ENCODE measurements at places on chromosomes 3 and 15.

- no peak for DNase-seq
Measured at GRCh38 chr3:143464850-143465249, 345.3 kb downstream of the CHST2 start.

GRCh38 chr3:129812589-129812988 lies 80.9 kb downstream of the TMCC1 start:
- DNase-seq: no peak

- no peak for DNase-seq
Measured at GRCh38 chr3:122123850-122124249, 59.6 kb upstream of the CASR start.

DNA sequence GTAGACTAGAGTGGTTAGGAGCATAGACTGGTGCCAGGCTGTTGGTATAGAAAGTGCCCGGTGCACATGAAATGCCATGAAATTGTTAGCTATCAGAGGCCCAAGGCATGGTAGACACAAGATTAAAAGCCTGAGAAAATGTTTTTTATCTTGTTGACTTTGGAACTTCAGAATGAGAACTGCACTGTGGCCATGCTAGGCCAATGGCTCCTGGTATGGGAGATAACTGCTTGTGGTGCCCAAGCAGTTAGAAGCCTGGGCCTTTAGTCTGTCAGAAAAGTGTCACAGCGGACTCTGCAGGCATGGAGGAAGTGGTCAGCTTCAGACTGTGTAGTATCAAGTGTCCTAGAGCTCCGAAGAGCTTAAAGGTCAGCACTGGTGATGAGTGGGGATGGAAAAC lies 11.9 kb downstream of the FYCO1 start:
- no peak for DNase-seq

GRCh38 chr3:111107662-111108035 lies 36.0 kb downstream of the NECTIN3 start:
- no peak for DNase-seq

DNA sequence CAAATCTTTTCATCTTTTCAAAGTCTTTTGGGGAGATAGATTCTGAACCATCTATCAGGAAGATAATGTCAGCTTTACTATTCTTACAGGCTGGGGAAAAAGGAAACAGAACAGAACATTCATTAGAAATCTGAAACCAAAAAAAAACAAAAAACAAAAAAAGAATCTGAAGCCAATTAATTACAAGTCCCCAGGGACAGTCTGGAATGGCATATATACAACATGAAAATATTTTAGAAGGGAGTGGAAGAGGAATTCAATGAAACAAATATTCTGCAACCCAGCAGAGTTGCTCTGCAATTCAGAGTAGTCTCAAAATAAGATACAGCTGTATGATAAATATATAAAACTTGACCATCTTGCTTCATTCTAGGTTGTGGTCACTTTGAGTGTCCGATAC lies 41.7 kb upstream of the CAPN7 start:
- DNase-seq: no peak

DNA sequence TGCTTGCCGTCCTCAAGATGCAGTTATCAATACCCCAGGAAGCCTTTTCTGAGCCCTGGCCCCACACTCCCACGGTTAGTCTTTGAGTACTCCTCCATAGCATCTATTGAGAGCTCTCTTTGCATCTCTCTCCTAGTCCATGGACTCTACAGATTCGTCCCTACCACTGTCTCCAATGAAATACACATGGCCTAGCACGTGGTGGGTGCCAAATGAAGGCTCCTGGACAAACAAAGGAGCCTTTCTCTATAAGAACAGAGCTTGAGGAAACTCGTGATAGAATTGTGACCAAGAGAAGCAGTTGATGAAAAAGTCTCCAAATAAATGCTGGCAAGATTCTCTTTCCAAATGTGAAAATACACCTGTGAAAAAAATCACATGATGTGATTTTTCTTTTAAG lies 166.1 kb downstream of the GABRG3 start:
- DNase-seq: no peak

GRCh38 chr3:164224126-164224525 lies 854.2 kb downstream of the SI start:
- DNase-seq: no peak

DNA sequence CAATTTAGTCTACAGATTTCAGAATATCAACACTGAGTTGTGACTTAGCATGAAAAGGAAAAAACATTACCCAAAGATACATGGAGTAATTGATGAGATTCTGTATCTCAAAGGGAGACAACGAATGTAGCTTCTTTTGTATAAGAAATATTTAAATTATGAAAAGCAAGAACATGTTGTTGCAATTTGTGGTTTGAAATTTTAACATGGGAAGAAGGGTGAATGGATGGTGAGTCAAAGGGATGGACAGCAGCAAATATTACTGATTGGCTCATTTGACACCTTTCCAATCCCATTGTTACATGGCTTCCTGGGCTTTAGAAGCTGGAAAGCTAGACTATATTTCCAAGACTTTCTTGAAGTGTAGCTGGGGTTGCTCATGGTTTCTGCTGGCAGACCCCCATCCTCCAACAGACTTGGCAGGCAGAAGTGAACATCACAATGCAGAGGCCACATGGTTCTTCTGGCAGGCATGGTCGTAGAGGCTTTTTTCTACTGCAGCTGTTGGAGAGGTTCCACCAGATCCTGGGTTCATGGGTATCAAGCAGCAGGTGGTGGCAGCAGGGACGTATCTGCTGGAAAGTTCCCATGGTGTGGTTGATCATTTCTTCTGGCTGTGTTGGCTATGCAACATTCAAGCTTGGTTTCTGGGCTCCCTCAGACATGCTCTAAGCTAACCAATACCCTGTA lies 47.2 kb upstream of the KPNA4 start:
- DNase-seq: no peak

GRCh38 chr3:58013973-58014649 lies 5.9 kb downstream of the FLNB start:
- DNase-seq: no peak

DNA sequence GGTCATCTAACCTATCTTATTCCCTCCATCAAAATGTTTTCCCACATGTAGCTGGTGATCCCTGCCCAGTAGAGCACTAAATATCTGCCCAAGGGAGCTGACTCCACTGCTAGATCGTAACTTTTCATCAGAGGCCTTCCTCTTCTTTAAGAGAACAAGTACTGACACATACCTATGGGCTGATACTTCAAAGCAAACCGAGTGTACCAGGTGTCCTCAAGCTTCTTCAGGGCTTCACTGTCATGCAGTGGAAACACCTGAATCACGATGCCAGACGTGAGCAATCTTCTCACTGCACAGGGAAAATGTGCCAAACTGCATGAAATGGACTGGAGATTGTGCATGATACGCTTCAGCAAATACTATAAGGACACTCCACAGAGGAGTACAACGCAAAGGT lies 41.6 kb downstream of the ANO10 start:
- DNase-seq: no peak

DNA sequence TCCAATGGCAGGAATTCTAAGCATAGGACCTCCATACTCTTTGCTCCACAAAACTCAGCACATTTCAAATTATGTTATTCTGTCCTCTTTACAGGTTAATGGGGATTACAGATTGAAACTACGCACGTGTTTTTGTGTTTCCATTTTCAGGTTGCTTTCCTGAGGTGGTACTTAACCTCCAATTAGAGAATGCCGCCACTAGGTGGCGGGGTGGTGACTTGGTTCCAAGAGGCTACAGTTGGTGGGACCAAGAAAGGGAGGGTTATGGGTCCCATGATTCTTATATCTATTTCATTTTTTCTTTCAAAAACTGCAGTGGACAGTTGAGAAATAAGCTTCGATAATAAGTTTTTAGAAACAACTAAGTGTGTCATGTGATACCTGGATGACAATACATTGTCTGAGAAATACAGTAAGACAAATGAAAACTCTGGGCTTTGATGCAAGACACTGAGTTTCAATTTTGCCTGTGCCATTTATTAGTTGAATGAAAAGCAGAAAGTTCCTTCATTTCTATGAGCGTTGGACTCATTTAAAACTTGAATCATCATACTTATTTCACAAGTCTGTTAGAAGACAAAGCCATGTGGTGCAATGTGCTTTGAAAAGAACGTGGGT lies 539.0 kb downstream of the FGF12 start:
- no peak for DNase-seq

DNA sequence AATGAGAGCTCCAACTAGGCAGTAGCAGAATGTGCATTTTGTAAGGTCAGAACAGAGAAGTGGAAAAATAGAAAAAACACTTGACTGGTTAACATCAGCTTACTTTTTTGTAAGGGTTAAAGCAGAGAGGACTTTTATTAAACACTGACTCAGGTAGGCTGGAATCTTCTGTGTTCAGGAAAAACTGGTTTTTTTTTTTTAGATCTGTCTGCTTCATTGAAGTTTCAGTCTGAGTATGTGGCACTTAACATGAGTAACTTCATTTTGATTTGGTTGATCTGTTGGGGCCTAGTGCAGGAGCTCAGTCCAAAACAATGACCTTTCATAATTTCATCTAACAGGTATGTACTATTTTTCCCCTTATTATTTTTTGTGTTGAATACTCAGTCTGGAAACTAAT lies 141.1 kb downstream of the DOCK3 start:
- DNase-seq: no peak

GRCh38 chr3:171775943-171776342 lies 34.3 kb downstream of the PLD1 start:
- DNase-seq: no peak

GRCh38 chr3:55160241-55160983 lies 232.6 kb upstream of the LRTM1 start:
- no peak for DNase-seq

GRCh38 chr15:82540055-82540983 lies at the start of gene RPS17:
Gene RPS17, minus strand, starts transcription at chr15:82540457. Its CDS starts 29 bp downstream, at chr15:82540428.
- no peak for DNase-seq

GRCh38 chr3:122057671-122058070 lies 2.5 kb downstream of the CD86 start:
- no peak for DNase-seq

GRCh38 chr3:131812433-131812832 lies 222.4 kb downstream of the CPNE4 start:
- DNase-seq: no peak

DNA sequence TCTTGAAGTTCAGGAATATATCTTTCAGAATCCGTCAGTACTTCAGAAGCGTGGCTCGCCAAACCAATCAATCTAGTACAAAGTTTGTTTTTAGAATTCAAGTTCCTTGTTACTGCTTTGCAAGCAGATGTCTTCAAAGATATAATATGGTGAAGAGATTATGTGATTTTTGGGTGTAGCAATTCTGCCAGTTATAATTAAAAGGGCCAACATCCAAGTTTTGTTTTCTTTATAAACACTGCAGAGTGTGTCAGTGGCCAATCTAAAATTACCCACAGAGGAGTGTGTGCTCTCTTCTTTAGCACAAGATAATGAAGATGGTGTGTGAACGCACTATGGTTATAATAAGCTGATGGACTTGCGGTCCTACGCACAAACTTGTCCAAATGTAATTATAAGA lies 493.6 kb upstream of the MDFIC2 start:
- DNase-seq: no peak

DNA sequence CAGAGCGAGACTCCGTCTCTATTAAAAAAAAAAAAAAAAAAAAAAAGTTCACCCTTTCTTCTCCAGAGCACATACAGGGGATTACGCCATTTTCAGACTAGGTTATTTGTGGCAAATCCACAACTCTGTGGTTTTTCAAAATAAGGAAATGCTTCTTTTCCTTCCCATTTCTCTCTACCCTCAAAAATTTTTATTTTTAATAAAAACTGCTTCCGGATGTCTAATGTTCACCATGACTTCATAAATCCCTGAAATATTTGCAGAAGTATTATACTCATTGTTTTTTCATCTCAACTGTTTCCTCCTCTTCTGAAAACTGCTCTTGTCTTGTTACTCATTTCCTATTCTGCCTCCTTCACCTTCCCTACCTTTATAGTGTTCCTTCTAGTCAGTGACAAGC lies 45.0 kb upstream of the SLC12A8 start:
- no peak for DNase-seq

- DNase-seq: peak; percentile 45
Measured at GRCh38 chr3:43105596-43106292, at the start of gene POMGNT2. Gene POMGNT2, minus strand, starts transcription at chr3:43106079. Its CDS starts 24,648 bp downstream, at chr3:43081431.

- no peak for DNase-seq
Measured at GRCh38 chr3:177108648-177109047, 88.6 kb downstream of the TBL1XR1 start.

- DNase-seq: peak; percentile 43
Measured at GRCh38 chr3:41159588-41160189, 39.6 kb upstream of the CTNNB1 start.

DNA sequence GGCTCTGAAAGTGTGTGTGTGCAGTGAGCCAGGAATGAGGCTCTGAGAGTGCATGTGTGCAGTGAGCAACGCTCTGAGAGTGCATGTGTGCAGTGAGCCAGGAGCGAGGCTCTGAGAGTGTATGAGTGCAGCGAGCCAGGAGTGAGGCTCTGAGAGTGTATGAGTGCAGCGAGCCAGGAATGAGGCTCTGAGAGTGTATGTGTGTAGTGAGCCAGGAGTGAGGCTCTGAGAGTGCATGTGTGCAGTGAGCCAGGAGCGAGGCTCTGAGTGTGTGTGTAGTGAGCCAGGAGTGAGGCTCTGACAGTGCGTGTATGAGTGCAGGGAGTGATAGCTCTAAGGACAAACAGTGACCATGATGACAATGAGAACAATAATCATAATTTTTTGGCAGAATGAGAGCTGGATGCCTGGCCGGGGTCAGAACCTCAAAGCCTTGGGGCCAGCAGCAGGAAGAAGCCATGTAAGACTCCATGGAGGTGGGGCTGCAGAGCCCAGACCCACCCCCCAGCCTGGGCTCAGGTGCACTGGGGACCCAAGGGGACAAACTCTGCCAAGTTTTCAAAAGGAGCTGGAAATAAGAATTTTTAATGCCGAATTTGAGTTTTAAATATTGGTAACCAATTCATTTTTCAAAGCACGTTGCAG lies 85.7 kb upstream of the PRR20G start:
- DNase-seq: no peak

DNA sequence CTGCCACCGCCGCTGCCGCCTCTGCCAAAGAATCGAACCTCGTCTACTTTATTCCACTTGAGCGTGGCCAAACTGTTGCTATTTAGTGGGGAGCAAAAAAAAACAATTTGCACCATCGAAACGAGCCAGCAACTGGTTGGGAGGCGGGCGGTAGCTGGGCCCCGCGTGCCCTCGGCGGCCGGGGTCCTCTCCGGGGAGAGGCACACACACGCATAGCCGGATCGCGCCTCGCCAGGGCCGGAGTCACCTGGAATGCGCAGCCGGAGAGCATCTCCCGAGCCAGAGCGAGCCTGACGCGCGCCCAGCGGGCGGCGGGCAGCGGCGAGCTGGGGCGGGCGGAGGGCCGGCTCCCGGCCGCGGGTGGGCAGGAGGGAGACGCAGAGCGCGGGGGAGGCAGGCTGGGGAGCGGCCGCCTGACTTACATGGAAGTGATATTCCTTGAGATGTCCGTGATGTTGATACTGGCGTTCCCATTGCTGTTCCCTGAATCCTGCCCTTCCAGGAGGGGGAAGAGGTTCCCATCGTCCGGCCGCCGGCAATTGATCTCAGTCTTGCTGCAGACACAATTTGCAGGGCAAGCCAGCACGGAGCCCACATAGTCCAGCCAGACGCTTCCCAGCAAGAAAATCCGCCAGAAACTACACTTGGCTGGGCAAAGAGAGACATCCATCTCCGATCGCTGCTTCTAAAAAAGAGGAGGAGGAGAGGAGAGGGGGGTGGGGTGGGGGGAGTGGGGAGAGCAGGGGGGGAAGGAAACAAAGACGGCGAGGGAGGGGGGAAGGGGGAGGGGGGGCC lies 858 bp downstream of the NTRK3 start:
- no peak for DNase-seq

GRCh38 chr3:114362815-114363214 lies 69.0 kb downstream of the TIGIT start:
- DNase-seq: no peak

GRCh38 chr3:426072-426471 lies 229.5 kb downstream of the CHL1 start:
- no peak for DNase-seq

GRCh38 chr3:4546346-4547178 lies 53.4 kb downstream of the ITPR1 start:
- no peak for DNase-seq

- no peak for DNase-seq
Measured at GRCh38 chr3:113829576-113830354, 8.8 kb upstream of the GRAMD1C start.

All from DMS153 (cell line).